SK-N-SH (cell line): ENCODE measurements at places on chromosomes 4 and X. TPM values are rescaled to one million over a fixed set of nuclear protein-coding genes. Genes with fewer than 3 reads are reported as not detected.
A peak's percentile ranks its signal among the peaks of the same experiment; 100 is the strongest.

DNA sequence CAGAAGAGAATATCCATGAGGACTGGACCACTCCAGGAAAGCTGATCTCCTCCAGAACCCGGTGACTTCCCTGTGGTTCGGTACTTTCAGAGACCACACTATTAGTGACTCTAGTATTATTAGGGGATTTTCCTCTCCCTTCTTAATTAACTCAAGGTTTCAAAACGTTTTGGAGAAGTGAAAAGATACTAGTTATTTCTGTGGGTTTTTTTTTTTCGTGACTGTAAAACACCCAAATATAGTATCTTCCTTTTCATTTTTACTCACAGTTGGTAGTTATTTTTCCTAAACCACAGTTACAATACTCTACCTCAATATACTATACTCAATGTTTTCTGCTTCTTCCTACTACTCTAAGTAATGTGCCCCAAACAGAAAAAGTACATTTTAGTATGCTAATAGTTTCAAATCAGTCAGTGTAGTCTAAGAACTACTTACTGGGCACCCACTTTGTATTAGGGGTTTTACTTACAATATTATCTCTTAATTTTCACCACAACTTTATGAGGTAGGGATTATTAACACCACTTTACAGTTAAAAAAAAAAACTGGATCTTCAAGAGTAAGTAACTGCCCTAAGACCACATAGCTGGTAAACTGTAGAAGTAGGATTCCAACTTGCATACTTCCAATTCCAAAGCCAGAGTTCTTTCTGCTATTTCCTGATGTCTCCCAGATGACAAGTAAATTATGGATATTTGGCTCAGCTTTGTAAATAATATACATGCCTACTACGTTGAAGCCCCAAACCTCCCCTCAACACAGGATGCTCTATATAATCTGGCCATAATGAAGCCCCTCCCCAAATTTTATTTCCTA lies 45.0 kb downstream of the SLC9A7 start:
- H3K4me3 ChIP-seq = no peak overlapping the region
- no peak for DNase-seq
- H3K4me1 ChIP-seq = peaks cover 3% of the 10 kb centered on the region; the same call in 1 of the 2 replicates
- H3K27ac ChIP-seq = no peak overlapping the region

- H3K4me3 ChIP-seq = no peak overlapping the region
- no peaks in the 10 kb centered on the region for H3K27me3 ChIP-seq
- H3K27ac ChIP-seq = no peak overlapping the region
- peak; percentile 13 for DNase-seq
- peaks cover 12% of the 10 kb centered on the region; the same call in 1 of the 2 replicates for H3K4me1 ChIP-seq
Observed at GRCh38 chr4:106266201-106266600, 49.8 kb downstream of the TBCK start.

GRCh38 chr4:86615501-86615900 lies 21.4 kb downstream of the PTPN13 start:
- H3K27ac ChIP-seq = no peak overlapping the region
- H3K36me3 ChIP-seq = no peaks in the 10 kb centered on the region
- H3K27me3 ChIP-seq = no peaks in the 10 kb centered on the region
- no peak overlapping the region for H3K4me3 ChIP-seq
- H3K4me1 ChIP-seq = no peaks in the 10 kb centered on the region

GRCh38 chrX:28628120-28628519 lies 40.9 kb downstream of the IL1RAPL1 start:
- H3K27ac ChIP-seq = no peak overlapping the region
- H3K36me3 ChIP-seq = no peaks in the 10 kb centered on the region
- no peak for DNase-seq
- no peaks in the 10 kb centered on the region for H3K4me1 ChIP-seq
- H3K4me3 ChIP-seq = no peak overlapping the region
- H3K27me3 ChIP-seq = no peaks in the 10 kb centered on the region

GRCh38 chrX:2751291-2751690 lies 549 bp upstream of the XG start:
- peak overlapping the region; percentile 44; the same call in 1 of the 2 replicates for H3K27ac ChIP-seq
- no peaks in the 10 kb centered on the region for H3K4me1 ChIP-seq
- H3K36me3 ChIP-seq = no peaks in the 10 kb centered on the region
- H3K27me3 ChIP-seq = no peaks in the 10 kb centered on the region

GRCh38 chr4:155676430-155676825 lies 9.8 kb downstream of the GUCY1A1 start:
- H3K4me1 ChIP-seq = no peaks in the 10 kb centered on the region
- H3K36me3 ChIP-seq = no peaks in the 10 kb centered on the region
- no peak for DNase-seq
- no peak overlapping the region for H3K27ac ChIP-seq
- no peak overlapping the region for H3K4me3 ChIP-seq

DNA sequence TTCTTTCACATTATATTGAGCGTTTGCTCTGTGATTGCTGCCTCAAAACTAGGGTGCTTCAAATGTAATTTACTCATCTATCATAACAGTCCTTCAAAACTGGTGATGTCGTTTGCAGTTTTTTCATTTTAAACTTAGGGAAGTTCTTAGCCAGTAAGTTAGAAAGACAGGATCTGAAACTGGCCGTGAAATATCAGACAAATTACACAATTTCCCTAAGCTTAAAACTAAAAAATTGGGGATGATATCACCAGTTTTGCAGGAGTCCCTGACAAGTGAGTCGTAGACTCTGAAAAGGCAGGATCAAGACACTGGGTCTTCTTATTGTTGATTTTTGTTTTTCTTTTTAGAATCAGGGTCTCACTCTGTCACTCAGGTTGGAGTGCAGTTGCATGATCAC lies 44.8 kb downstream of the MOB1B start:
- H3K36me3 ChIP-seq = no peaks in the 10 kb centered on the region
- no peak overlapping the region for H3K27ac ChIP-seq
- no peaks in the 10 kb centered on the region; the same call in 1 of the 2 replicates for H3K4me1 ChIP-seq
- no peak overlapping the region for H3K4me3 ChIP-seq
- no peak for DNase-seq

DNA sequence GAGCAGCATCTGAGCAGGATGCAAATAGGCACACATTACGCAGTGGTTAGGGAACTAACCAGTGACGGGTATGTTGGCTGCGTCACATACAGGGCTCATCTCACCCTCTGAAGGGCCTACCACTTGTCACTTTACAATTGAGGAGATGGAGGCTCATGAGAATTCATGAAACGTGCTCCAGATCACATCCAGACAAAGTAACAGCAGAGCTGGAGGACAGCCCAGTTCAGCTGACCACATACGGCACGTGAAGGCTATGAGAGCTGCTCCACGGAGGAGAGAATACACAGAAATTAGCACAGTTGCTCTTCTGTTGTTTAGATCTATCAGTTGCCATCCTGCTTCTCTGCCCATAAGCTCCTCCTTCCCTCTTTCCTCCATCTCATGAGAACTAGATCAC lies 78.4 kb downstream of the FAM9B start:
- no peaks in the 10 kb centered on the region for H3K27me3 ChIP-seq
- H3K27ac ChIP-seq = no peak overlapping the region
- no peak overlapping the region for H3K4me3 ChIP-seq
- no peaks in the 10 kb centered on the region for H3K4me1 ChIP-seq
- DNase-seq = no peak
- no peaks in the 10 kb centered on the region for H3K36me3 ChIP-seq

DNA sequence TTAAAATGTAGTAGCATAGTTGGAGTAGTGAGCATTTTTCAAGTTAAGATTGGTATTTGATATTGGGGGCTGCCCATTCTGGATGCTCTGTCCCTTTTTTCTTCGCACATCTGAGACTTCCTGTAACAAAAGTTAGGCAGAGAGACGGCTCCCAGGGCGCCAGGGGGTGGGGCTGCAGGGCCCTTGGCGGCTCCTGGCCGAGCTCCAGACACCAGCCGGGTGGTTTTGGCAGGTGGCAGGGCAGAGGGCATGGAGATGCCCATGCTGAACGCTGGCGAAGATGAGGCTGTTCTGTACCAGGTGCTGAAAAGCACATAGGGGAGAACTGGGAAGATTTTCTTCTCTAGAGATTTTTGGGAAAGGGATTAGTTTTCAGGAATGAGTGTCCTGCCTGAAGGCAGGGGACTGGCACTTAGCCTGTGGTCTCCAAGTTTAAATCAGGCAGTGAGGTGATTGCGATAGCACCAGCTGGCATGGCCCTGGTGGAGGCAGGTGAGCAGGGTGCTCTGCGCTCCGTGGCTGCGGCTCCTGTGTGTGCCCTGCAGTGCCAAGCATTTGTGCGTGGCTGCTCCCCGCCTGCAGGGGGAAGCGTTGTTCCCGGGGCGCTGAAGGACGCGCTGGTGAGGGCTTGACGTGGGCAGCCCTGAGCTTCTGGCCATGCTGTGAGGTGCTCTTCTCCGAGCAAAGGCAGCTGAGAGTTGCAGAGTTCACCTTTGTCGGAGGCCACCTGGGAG lies 23.6 kb upstream of the HGFAC start:
- peaks cover 2% of the 10 kb centered on the region; the same call in 1 of the 2 replicates for H3K4me1 ChIP-seq
- H3K27ac ChIP-seq = no peak overlapping the region
- no peak overlapping the region for H3K4me3 ChIP-seq
- H3K27me3 ChIP-seq = no peaks in the 10 kb centered on the region
- H3K36me3 ChIP-seq = no peaks in the 10 kb centered on the region

GRCh38 chrX:41384051-41384705 lies 50.2 kb downstream of the DDX3X start:
- no peak for DNase-seq
- H3K4me3 ChIP-seq = no peak overlapping the region
- peak overlapping the region; percentile 36 for H3K27ac ChIP-seq
- no peaks in the 10 kb centered on the region for H3K4me1 ChIP-seq
- H3K27me3 ChIP-seq = no peaks in the 10 kb centered on the region

- H3K4me1 ChIP-seq = no peaks in the 10 kb centered on the region
- no peaks in the 10 kb centered on the region; the same call in 1 of the 2 replicates for H3K27me3 ChIP-seq
- no peak for DNase-seq
Observed at GRCh38 chrX:71618303-71618721, at the start of gene CXCR3. CXCR3 (minus strand) TSS chrX:71618511; CDS start chrX:71618449, 62 bp downstream.

DNA sequence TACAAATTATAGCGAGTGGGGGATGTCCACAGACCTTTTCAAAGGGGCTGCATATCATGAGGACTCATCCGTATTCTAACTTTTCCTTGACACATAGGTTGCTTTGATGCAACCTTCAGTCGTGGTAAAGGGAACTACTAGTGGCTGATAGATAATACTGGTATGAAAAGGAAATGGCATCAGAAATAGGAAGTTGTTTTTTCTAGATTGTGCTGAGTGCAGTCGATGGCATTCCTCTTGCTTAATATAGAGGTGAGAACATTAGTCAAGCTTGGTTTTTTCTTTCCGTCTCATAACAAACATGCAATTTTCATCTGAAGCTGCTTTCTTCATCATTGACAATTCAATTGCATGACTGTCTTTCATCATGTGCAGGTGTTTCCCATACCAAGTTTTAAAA lies 16.6 kb downstream of the ENPEP start:
- H3K27me3 ChIP-seq = no peaks in the 10 kb centered on the region; the same call in 1 of the 2 replicates
- DNase-seq = no peak
- H3K4me3 ChIP-seq = no peak overlapping the region
- no peaks in the 10 kb centered on the region for H3K36me3 ChIP-seq
- peaks cover 2% of the 10 kb centered on the region; the same call in 1 of the 2 replicates for H3K4me1 ChIP-seq
- H3K27ac ChIP-seq = no peak overlapping the region

GRCh38 chr4:80026100-80026499 lies 46.9 kb downstream of the ANTXR2 start:
- H3K27ac ChIP-seq = 0 out of 2 replicates have a peak overlapping the region, but pooled peaks have one; percentile 6
- H3K4me1 ChIP-seq = no peaks in the 10 kb centered on the region
- DNase-seq = no peak
- no peaks in the 10 kb centered on the region for H3K27me3 ChIP-seq
- H3K4me3 ChIP-seq = no peak overlapping the region

- H3K4me1 ChIP-seq = no peaks in the 10 kb centered on the region
- H3K36me3 ChIP-seq = no peaks in the 10 kb centered on the region
- H3K4me3 ChIP-seq = no peak overlapping the region
- H3K27me3 ChIP-seq = no peaks in the 10 kb centered on the region
- peak; percentile 20 for DNase-seq
- no peak overlapping the region for H3K27ac ChIP-seq
Observed at GRCh38 chrX:103941201-103941975, 21.0 kb upstream of the TMSB15B start.

DNA sequence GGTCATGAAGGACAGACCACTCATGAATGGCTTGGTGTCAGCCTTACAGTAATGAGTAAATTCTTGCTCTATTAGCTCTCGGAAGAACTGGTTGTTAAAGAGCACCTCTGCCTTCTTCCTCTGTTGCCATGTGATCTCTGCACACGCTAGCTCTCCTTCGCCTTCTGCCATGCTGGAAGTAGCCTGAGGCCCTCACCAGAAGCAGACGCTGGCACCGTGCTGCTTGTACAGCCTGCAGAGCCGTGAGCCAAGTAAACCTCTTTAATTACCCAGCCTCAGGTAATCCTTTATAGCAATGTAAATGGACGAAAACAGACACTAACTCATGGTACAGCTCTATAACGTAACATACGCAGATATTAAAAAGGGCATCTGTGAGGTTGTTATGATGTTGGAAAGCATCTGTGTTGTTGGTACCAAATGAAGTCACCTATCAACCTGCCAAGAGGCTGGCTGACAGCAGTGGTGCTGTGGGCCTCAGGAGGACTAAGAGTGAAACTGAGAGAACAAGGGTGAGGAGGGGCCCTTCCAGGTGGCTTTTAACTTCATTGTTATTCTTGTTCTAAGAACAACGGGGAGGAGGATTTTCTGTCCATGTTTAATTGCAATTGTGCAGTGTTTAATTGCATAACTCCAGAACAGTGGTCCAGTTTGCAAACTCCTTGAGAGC lies 69.2 kb downstream of the CRMP1 start:
- H3K4me3 ChIP-seq = no peak overlapping the region
- no peaks in the 10 kb centered on the region for H3K4me1 ChIP-seq
- DNase-seq = no peak
- H3K27ac ChIP-seq = no peak overlapping the region
- H3K27me3 ChIP-seq = no peaks in the 10 kb centered on the region
- peaks cover 43% of the 10 kb centered on the region for H3K36me3 ChIP-seq

DNA sequence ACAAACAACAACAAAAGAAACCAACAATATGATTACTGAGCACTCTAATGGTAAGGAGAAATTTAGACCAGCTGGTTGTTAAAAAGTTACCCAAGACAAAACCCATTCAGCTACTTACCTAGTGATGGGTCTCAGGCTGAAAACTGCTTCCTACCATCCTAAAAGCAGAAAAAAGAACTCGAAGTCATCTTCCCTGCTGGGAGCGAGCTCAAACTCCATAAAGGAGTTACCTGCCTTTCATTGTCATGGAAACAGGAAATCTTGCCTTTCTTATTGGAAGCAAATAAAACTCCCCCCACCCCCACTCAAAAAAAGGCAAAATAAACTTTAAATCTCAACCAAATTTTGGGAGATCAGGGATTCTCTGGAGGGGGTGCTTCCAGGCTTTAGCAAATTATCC lies 1478.3 kb downstream of the C4orf33 start:
- no peak for DNase-seq
- H3K36me3 ChIP-seq = no peaks in the 10 kb centered on the region

ATP8A1 gene
- polyA plus RNA-seq = 0.38 and 0.78 TPM in 2 replicates

DCAF12L1 gene
- not detected in 2 replicates for polyA plus RNA-seq

PAGE3 gene
- polyA plus RNA-seq = not detected in 2 replicates

CYLC1 gene
- polyA plus RNA-seq = not detected in 2 replicates

MAGEA2B gene
- polyA plus RNA-seq = 17.1 and 29.5 TPM in 2 replicates

NOX1 gene
- polyA plus RNA-seq = not detected in 2 replicates

TENM3 gene
- 10.4 and 13.3 TPM in 2 replicates for polyA plus RNA-seq

PRR27 gene
- not detected in 2 replicates for polyA plus RNA-seq
